ENCODE measurements at places on chromosomes 5 and 9.

GRCh38 chr5:142816531-142817430 lies 46.6 kb downstream of the ARHGAP26 start:
- DNase-seq: no peak

DNA sequence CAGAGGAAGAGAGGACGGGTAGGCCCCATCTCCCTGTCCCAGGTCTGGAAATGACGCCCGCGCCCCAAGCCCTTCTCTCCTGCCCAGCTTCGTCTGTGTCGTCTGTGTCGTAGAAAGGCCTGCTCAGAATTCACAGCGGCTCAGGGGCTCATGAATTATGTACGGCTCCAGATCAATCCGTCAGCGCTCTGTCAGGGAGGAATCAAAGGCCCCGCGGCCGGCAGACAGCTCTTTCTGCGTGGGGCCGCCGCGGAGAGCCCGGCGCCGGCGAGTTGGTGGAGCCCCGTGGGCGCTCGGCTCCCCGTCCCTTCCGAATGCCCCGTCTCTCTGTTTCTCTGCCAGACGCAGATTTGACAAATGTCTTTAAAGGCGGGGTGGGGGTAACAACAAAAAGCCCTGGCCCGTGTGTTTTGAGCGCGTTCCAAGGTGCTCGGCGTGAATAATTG lies 83.8 kb upstream of the RAPGEF1 start:
- no peak for DNase-seq

GRCh38 chr9:89358985-89359384 lies 40.7 kb downstream of the SECISBP2 start:
- no peak for DNase-seq

DNA sequence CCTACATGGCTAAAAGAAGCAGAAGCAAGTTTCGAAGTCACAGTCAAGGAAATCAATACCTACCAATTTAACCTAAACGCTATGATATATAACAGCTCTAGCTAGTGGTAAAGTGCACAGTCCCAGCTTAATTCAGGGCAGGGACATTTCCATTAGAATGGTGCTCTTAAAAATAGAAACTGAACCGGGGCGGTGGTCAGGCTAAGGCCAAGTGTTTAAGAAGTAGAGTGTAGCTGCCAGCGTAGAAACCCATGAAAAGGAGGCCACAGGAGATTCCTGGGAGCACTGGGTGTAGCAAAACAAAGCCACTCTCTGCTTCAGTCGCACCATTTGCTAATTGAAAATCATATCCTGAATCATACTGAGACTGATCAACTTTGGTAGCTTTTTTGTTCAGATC lies 28.8 kb downstream of the PPIC start:
- no peak for DNase-seq

DNA sequence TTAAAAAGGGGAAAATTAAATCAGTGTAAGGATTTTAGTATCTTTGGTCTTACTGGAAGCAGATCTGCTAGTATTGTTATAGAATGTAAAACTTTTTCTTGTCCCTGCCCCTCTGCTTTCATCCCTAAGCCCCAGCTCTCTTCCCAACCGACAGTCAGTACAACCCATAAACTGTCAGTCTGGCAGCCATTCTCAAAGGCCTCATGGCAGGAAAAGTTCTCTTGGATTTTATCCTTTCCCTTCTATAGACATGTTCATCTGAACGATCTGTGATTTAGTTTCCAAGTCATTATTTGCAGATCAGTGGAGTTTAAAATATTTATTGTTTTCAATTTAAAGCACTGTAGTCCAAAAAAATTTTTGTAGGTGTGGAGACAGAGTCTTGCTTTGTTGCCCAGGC lies 39.2 kb downstream of the ARRDC3 start:
- no peak for DNase-seq

- DNase-seq: no peak
These were observed 79.4 kb downstream of the ARHGEF28 start for GRCh38 chr5:73705364-73705763.

- DNase-seq: no peak
These were observed 34.6 kb upstream of the IPPK start for GRCh38 chr9:92704528-92704927.

DNA sequence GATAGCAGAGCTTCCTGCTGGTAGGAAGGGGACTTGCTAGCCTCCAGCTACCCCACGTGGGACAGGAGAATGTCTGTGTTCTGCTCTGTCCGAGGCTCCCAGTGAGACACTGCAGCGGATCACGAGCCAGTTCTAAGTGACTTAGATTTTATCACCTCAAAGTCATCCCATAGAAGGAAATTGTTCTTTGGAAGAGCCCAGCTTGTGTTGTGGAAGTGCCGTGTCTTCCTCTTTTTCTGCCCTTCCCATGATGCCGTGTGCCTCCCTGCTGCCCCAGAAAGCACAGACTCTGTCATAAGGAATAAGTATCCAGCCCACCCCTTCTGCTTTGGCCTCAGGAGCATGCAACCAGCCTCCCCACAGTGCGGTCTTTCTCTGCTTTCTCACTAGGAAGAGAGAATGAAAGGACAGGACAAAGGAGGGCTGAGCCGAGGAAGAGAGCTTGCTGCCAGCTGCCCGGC lies 35.6 kb downstream of the RUFY1 start:
- no peak for DNase-seq

DNA sequence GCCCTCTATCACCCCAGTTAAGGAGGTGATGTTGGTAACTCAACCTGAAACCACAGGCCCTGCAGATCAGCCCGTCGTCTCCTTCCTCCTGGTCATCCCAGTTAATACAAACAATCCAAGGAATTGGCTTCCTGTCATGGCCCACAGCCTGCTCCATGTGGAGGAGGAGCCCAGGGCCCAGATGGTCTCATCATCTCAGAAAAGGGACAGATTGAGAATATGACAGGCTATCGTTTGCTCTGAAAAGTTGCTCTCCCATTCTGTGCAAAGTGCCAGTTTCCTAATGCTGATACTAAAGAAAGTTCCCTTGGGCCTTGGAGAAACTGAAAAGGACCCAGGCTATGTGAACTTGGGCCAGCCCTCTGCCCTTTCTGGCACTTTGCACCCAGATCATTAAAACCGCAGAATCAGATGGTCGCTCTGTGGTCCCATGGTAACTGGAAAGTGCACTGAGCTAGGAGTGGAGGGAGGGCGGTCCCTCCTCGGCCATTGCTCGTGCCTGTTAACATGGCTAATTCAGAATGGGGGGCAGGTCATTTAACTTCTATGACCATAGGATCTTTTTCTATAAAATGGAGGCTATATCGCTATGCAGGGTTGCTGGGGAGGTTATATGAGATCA lies 675 bp upstream of the SPAAR start:
- DNase-seq: no peak

GRCh38 chr5:78809444-78809843 lies 160.9 kb upstream of the LHFPL2 start:
- DNase-seq: no peak
